Stimulated activated CD8-positive, alpha-beta memory T cell treated with anti-CD3 and anti-CD28 coated beads, Interleukin-7, amount 100 ng/mL, for 1 hour (primary cell): ENCODE measurements at places on chromosomes 7 and 10.

DNA sequence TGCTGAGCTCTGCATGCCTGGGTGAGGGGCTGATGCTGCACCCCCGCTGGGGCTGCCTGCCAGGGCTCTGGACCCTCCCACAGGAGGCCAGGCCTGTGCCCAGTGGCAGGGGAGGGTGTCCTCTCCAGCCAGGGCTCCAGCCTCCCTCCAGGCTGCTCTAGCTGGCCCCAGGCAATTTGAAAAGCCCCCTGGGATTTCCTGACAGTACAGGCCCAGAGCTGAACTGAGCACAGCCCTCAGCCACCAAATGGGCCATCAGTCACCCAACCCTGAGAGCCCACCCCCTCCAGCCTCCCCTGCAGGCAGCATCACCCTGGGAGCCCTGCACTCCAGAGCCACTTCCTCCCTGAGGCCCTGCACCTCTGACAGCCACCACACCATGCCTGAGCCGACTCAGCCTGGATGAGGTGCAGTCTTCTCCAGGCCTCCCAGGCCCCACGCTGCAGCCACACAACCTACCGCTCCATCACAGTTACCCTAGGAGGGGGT lies 101.8 kb upstream of the RET start:
- no peak for DNase-seq

DNA sequence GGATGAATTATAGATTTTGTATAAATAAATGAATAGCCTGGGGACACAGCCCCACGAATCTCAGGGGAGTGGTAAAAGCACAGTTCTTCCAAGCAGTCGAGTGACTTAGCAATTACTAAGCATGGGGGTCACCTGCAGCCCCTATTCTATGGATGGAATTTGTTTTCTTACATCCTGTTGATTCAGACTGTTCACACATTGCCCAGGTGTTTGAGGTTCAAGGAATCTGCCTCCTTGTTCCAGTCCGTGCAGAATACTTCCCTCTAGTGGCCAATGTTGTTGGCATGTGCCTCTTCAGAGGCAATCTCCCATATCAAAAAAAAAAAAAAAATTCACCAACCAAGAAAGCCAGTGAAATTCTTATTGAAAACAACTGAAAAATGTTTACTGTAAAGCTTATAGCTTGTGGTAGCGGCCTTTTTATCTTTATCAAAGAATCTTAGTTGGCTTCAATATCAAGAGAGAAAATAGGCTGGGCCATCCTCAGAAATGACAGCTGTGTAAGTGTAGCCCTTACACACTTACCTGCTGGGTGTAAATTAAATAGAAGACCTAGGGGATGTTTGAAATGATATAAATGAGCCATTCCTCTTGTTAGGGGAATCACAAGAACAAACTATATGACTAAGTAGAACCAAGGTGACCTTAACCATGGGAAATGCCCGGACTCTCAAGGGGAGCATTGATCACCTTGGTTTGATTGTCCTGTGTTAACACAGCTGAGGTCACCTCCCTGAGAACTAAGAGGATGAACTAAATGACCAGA lies 7.8 kb downstream of the LIPM start:
- no peak for DNase-seq

DNA sequence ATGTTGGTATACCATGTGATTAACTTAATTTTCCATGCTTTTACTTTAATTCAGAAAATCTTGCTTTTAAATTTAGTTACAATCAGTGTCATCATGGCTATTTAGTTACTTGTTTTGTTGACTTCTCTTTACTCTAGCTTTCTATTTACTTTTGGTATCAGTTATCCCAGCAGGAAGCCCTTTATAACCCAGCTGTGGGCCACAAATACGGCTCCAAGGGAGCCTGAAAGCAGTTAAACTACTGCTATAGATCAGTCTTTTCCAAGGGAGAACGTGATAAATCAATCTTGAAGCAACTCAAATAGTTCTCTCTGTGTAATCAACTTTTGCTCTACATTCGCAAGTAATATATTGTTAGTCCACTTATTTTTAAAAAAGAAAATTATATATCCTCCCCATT lies 287.4 kb downstream of the CACNA2D1 start:
- DNase-seq = no peak

GRCh38 chr10:6313111-6313895 lies 110.6 kb downstream of the PFKFB3 start:
- no peak for DNase-seq

- no peak for DNase-seq
Measured at GRCh38 chr7:2299870-2300512, 14.2 kb downstream of the SNX8 start.

- no peak for DNase-seq
Measured at GRCh38 chr10:28269842-28270456, 32.9 kb downstream of the MPP7 start.

GRCh38 chr10:25125201-25125611 lies 49.6 kb upstream of the GPR158 start:
- no peak for DNase-seq

DNA sequence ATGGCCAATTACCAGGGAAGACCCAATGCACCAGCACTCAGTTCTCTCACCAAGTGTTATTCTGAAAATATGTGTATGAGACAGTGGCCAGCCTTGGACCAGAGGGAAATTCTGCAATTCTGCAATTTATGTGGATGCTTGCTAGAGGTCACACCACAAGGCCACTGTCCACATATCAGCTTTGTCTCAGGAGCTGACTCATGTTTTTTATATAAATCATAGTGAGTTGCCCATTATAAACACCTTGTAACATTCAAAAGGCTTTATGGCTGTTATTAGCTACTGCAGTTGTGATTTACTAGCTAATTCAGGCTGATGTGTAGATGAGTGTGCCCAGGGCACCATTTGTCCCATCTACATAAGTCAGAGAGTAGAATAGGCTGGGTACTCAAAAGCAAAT lies 649.0 kb downstream of the LRMDA start:
- DNase-seq = no peak

DNA sequence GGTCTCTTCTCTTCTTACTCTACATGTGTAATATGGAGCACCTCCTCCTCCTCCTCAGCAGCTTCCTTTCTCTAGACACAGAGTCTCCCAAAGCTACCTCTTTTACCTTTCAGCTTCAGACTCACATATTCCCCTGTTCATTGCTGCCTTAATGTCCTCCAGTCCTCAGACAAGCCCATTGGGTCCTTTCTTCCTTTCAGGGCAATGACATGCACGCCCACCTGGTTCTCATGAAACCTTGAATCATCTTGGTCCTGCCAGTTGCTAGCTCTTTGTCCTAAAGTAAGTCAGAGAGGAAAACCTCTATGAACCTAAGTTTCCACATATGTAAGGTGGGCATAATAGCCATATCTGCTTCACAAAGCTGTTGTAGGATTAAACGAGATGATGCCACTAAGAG lies 227.0 kb downstream of the RPS24 start:
- DNase-seq = no peak

- DNase-seq = no peak
Measured at GRCh38 chr10:74133923-74134820, 16.5 kb downstream of the AP3M1 start.

- DNase-seq = no peak
Measured at GRCh38 chr7:111098011-111098925, 7.3 kb downstream of the LRRN3 start.

- DNase-seq = no peak
Measured at GRCh38 chr10:14118953-14119352, 211.8 kb downstream of the FRMD4A start.

DNA sequence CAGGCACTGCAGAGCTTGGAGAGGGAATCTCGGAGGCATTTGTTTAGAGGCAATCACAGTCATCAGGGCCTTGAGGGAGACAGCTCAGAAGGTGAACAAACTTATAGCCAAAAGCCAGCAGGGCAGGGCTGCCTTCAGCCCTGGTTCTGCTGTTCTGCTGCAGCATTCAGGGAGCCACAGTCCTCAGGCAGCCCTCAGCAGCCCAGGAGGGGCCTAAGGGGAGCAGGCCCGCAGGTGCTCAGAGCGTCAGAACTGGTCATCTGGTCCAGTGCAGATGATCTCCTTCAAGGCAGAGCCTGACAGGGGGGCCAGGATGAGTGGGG lies 84.7 kb downstream of the ARHGAP22 start:
- DNase-seq = no peak

DNA sequence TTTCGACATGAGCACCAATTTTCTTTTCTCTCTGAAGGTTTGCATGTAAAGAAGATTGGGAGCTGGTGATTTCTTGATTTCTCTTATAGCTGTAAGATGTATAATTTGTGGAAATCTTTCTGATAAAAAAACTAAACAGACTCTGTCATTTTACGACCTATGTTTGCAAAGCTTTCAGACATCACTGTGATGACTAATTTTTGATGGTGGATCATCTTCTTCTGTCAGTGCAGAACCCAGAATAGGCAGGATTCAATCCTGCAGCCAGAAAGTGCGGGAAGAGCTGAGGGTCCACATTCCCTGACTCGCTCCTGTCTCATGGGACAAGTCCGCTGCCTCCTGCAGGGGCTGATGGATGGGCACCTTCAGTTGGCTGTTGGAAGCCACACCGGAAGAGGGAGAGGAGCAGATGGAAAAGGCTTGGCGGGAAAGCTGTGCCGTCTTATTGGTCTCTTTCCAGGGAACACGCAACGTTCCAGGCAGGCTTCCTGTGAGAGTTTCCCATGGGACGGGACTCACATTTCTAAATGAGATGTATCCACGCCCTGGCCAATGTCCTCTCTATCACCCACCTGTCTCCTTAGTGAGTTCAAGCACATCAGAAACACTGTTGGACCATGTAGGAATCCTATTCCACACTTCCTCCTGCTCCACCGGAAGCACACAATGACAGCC lies 186.9 kb downstream of the PRPF18 start:
- no peak for DNase-seq

DNA sequence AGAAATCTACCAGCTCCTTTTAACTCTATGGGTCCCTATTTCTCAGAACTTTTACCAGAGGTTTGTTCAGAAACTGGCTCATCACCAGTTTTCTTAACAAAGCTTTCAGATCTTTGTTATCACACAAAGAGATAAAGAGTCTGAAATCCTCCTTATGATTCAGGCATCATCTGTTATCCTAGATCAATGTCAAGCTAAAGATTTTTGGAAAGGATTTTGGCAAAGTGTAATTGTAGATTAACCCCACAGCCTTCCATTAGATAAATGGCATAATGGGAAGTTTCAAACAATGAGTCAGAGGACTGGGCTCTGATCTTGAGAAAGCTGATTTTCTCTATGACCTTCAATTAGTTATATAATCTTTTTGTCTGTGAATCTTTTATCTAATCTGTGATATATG lies 192.2 kb downstream of the NXPH1 start:
- no peak for DNase-seq

- DNase-seq = no peak
Measured at GRCh38 chr10:99905971-99906370, 103.8 kb downstream of the DNMBP start.

- DNase-seq = no peak
Measured at GRCh38 chr10:126094537-126094936, 198.2 kb downstream of the FANK1 start.

DNA sequence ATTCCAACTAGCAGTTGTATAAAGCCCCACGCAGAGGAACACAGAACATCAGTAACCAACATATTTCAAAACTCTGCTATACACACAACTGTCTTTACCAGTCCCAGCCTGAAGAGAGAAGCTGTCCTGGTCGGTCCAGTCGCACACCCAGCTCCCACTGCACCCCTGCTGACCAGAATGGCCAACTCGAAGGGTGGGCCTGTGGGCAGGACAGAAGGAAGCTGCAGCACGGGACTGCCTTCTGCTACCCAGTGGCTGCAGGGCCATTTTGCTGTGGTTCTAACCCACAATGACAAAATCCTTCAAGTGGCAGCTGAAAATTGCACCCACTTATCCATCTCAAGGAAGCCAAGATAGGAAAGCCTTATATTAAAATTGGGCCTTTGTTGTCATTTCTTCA lies 48.2 kb downstream of the GSDME start:
- no peak for DNase-seq

DNA sequence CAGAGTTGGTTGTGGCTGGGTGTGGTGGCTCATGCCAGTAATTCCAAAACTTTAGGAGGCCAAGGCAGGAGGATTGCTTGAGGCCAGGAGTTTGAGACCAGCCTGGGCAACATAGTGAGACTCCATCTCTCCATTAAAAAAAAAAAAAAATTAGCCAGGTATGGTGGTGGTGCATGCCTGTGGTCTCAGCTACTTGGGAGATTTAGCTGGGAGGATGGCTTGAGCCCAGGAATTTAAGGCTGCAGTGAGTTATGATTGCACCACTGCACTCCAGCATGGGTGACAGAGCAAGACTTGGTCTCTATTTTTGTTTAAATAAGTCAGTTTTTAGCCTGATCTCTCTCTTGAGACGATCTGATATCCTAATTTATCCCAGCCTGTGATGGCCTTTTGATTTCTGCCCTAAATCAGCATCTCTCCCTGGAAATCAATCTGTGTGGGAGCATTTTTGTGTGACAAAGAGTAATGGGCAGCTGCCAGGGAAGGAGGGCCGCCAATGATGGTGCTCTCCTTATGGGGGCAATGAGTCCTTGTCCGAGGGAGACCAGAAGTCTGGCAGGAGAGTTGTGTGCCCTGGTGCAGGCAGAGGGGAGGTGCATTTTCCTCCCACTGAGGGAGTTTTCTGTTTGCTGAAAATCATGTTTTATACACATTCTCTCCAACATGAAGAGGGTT lies 111.0 kb downstream of the NRP1 start:
- no peak for DNase-seq

GRCh38 chr10:60905580-60905979 lies 38.4 kb downstream of the RHOBTB1 start:
- DNase-seq = no peak

DNA sequence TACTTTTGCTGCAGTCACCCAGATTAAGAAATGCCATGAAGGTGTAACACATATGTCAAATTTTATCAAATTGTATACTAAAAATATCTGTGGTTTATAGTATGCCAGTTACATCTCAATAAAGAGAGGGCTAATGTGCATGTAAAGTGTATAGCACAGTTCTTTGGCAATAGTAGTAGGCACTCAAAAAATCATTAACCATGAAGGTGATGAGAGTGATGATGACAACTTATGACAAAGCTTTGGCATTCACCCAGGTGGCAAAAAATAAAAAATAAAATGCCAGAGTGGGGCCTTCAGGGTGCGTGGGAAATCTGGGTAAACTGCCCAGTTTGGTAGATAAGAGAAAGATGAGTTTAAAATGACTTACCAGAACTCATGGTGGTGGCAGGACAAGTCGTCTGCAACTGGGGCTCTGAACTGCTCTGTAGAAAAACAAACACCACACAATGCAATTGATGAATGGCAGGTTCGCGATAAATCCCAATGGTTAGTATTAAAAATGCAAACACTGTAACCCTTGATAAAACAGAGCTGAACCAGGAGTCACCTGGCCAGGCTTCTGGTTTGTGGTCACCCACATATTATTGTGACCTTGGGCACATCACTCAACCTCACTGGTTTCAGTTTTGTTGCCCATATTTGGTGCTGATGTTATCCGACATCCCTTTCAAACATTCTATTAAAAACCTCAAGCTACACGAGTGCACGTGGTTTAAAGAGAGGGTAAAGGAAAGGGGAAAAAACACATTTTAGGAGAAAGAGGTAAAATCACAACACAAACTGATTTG lies 120.2 kb downstream of the SORBS1 start:
- no peak for DNase-seq
